ENCODE measurements at places on chromosomes 16 and 17.

DNA sequence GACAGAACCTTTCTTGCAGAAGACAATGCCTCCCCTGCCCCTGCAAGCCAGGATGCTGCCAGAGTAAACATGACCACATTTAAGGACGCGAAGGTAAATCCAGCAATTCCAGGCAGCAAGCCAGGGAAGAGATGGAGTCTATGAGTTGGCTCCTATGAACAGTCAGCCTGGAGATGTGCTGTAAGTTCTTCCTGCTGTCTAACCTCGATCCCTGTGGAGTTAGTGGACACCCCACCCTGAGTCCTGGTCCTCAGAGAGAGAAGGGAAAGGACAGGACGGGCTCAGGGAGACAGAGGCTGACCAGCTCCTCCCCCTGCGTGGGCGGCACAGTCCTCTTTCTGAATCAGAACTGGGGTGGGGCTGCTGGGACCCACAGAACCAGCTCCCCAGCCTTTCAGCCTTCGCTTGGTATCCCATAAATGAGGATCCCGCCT, 24.9 kb downstream of the CDC42EP4 start:
- DNase-seq: no peak

GRCh38 chr17:2383628-2384167, 17.2 kb downstream of the MNT start:
- no peak for DNase-seq

- DNase-seq: peak; percentile 37
Observed at GRCh38 chr17:49434821-49435670, 20.4 kb upstream of the PHB1 start.

DNA sequence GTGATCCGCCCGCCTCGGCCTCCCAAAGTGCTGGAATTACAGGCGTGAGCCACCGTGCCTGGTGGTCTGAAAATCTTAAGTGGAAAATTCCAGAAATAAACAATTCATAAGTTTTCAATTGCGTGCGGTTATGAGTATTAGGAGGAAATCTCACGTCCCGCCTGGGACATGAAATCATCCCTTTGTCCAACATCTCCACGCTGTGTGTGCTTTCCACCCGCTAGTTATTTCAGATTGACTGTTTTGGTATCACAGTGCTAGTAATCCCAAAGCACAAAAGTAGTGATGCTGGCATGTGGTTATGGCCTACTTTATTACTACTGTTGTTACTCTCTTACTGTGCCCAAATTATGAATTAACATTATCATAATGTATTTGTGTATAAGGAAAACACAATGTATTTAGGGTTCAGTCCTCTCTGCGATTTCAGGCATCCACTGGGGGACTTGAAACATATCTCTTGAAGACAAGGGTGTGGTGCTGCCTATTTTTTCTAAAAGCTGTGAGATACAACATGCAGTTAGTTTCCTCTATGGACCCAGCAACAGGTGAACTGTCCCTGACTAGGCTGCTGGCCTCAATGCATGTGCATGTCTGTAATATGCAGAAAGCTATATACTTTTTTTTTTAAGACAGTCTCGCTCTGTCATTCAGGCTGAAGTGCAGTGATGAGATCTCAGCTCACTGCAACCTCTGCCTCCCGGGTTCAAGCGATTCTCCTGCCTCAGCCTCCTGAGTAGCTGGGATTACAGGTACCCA, 32.3 kb downstream of the SLC47A1 start:
- DNase-seq: no peak

- no peak for DNase-seq
Observed at GRCh38 chr17:57271821-57272220, 15.5 kb downstream of the MSI2 start.

GRCh38 chr16:69037373-69038160, 67.9 kb upstream of the HAS3 start:
- no peak for DNase-seq

- DNase-seq: no peak
Observed at GRCh38 chr17:77177002-77177741, 36.4 kb downstream of the SEC14L1 start.

DNA sequence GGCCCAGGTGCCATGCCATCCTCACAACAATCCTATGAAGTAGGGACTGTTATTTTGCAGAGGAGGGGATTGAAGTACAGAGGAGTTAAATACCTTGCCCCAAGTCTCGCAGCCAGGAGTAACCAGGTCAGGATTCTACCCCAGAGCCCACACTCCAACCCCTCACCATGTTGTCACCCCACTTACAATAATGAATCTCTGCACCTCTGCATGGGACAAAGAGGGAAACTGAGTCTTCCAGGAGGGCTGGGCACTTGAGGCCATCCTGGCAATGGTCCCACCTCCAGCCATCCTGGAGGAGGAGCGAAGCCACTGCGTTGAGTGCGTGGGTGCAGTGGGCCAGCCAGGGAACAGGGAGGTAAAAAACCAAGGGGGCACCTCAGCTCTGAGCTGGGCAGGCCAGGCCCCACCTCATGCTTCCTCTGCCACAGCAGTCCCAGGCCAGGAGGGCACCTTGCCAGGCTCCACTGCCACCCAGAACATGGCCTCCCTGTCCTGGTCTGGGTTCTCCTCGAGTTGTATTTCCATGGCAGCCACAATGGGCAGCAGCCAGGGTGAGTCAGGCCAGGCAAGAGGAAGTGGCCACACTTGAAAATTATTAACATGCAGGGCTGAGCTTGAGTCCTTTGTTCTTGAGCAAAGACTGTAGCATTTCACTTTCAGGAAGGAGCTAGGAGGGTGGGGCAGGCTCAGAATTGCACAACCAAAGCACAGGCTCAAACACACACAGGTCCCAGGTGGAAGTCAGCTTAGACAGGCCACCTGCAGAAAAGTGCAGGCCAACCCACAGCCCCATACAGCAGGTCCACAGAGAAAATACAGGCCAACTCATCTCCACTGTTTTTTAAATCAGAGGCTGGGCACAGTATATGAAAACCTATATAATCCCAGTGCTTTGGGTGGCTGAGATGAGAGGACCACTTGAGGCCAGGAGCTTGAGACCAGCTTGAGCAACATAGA, 52.1 kb downstream of the CUEDC1 start:
- DNase-seq: peak; percentile 44

DNA sequence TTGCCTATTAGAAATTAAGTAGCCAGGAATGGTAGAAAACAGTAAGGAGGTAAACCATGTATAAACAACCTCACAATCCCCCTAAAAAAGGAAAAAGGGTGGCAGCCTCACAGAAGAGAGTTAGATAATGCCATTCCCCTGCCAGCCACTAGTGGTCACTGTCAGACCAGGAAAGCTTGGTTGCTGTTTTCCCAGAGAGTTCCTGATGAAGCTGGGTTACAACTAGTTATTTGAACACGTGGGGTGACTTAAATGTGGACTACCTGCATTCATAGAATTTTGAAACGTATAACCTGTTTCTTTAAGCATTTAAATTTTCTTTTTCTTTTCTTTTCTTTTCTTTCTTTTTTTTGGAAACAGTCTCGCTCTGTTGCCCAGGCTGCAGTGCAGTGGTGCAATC, 5.8 kb downstream of the GPRC5C start:
- DNase-seq: no peak

DNA sequence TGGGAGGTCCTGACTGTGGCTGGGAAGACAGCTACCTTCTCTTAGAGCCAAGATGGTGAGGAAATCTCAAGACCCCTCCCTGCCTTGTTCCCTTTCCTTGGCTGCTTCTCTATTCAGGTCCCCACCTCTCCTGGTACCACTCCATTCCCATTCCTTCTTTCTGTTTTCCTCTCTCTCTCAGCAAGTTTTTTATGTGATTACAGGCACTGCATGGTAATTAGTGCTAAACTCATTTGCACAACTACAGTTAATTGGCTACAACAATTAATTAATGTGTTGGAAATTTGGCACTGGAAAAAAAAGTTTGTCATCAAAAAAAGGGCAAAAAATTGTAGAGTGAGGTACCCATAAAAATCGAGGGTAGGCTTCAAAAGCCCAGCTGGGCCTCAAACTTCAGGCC, 45.3 kb downstream of the NEUROD2 start:
- DNase-seq: no peak

DNA sequence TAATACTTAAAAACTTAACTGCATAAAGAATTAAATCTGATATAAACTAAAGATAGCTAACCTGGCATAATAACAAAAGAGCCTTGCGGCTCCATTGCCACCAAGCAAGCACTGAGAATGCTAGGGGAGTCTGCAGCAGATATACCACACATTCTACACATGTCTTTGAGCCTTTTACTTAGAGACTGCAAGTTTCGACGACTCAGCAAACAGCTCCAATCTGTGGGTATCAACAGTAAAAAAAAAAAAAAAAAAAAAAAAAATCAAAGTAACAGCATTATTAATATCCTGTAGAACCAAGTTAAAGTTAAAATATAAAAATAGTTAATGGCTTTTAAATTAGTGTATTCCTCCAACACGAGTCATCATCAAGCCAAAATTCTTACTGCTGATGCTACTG, 27.8 kb upstream of the INTS2 start:
- DNase-seq: no peak

GRCh38 chr17:6126768-6127167, 56.6 kb downstream of the WSCD1 start:
- DNase-seq: no peak

GRCh38 chr17:55237268-55237667, 27.5 kb upstream of the HLF start:
- DNase-seq: no peak

DNA sequence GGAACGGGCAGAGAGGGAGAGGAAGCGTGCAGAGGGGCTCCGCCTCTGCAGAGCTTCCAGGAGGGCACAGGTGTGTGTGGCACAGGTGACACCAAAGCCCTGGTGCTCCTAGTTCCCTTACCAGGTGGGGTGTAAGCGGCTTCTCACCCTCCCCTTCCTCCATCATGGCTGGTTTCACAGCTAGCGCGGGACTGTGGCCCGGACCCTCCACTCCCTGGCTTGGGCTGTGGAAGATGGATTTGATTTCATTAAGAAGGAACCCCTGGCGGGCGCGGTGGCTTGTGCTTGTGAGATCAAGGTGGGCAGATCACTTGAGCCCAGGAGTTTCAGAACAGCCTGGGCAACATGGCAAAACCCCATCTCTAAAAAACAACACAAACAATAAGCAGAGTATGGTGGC, 241.2 kb upstream of the GSE1 start:
- no peak for DNase-seq

DNA sequence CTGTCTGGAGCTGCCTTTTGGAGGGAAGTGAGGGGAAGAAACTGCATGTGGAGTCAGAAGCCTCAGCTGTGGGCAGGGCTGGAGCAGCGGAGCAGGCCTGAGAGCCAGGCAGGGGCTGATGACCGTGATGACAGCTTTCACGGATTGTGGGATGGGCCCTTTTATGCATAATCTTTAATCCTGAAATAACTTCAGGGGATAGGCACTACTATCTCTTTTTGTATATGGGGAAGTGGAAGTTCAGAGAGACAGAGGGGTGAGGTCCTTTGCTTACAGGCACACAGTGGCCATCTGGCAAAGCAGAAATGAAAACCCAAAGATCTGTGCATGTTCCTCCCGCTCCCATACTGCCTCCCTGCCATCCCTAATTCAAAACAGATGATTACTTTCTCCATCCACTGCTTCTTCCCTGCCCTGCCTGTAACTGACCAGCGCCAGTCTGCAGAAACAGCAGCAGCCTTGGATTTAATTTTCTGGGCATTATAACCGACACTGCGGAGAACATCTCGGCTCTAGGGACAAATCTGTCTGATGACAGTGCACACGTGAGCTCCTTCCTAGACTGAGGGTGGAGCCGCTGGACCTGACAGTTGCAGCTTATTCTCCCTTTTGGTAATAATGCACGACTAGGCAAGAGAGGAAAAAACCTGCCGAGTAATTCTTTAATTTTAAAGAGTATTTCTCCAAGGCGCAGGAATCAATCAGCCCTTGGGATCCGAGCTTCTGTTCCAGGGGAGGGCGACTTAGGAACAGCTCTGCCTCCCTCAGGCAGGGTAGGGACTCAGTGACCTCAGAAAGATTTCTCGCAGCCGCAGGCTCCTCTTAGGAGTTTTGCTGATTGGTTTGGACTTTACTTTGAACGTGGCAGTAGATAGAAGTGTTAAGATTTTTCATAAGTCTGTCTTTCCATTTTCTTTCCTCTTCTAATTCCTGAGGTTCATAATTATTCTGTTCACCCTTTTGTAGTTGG, 95.4 kb downstream of the UTP18 start:
- DNase-seq: no peak

- DNase-seq: no peak
Observed at GRCh38 chr17:8799570-8800212, 526 bp upstream of the MFSD6L start.

- no peak for DNase-seq
Observed at GRCh38 chr17:69773081-69773480, 301.9 kb upstream of the KCNJ16 start.

GRCh38 chr17:42791948-42792347, 6.6 kb downstream of the COA3 start:
- DNase-seq: no peak

DNA sequence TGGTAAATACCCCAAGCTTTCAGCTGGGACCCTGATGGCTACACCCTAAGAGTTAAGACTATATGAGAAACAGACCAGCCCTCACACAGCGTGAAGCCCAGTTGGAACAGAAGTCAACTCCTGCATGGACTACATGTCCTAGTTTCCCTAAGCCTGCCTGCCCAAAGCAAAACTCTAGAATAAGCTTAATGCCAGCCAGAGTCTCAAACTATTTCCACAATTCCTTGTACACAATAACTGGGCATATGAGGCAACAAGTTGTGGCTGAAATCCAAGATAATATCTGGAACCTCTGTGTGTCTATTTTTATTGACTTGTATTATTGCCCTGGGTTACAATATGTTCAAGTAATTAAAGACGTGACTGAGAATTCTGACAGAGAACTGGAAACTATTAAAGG, 19.4 kb downstream of the MYH10 start:
- DNase-seq: no peak

DNA sequence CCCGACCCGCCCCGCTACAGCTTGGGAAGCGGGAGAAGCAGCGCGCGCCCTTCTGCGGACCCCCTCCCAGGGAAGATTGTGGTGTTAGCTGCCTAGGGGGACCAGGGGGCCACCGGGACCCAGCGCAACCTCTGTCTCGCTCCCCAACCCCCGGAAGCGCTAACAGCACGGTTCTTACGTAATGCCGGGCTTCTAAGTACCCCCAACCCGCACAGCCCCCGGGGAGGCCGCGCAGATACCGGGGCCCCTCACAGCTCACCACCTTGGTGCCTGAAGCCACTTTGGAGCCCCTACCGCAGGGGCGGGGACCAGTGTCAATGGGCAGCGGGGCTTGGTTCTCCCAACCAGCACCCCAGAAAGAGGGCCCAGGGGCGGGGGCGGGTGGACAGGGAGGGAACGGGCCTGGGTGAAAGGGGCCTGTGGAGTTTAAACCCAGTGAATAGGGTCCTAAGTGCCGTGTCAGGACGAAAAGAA, 348 bp downstream of the MPP2 start:
- peak; percentile 41 for DNase-seq

DNA sequence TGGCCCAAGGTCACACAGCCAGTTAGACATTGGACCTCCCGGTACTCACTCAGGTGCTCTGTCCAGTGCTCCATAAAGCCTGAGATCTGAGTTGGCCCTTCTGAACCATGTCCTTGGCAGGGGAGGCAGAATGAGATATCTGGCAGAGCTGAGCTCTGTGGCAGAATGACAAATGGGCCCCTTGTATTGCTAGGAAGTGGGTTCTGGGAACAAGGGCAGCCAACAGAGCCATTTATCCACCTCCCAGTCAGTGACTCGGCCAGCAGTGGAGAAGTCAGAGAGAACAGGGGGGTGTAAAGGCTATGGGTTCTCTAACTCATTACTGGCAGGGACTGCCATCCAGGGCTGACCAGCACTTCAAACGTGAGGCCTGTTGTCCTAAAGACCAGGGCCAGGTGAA, 117.1 kb upstream of the NLRP1 start:
- no peak for DNase-seq
